PC-9 (cell line): ENCODE measurements at places on chromosomes 1 and 21.

DNA sequence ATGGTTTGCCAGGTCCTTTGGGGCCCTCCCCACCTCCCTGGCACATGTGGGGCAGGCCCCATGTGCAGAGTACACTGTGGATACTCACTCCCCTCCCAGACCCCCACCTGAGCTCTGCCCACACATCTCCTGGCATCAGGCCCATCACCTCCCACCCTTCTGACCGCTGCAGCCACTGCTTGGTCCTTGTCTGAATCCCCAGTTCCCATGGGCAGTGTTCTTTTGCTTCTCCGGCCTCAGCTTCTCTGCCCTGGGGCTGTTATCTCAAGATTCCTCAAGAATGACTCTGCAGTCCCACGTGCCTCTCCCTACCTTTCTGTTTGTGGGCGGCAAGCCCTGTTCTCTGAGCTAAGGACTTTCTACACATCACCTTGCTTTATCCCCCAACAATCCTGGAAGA, 187.7 kb upstream of the EDN2 start:
- peak; percentile 94 for DNase-seq

GRCh38 chr21:39164523-39164922, 18.7 kb downstream of the PSMG1 start:
- DNase-seq: no peak

DNA sequence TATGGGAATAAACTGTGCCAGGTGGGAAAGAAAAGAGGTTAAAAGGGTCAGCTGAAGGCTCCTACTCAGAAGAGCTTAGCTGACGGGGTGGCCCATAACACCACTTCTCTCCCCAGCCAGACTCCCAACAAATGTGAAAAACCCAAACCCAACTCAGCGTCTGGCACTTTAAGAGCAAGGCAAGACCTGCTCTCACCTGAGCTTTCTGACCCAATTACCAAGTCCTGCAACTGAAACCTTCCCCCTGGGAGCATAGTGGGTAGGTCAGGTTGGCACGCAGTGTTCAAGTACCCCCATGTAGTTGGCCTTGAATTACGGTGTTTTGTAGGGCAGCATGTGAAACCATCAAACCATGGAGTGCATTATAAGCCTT, 3.2 kb downstream of the IRF6 start:
- no peak for DNase-seq

- no peak for DNase-seq
Observed at GRCh38 chr1:63663301-63663700, 70.1 kb downstream of the PGM1 start.
